ENCODE measurements at places on chromosomes 2 and 18.

DNA sequence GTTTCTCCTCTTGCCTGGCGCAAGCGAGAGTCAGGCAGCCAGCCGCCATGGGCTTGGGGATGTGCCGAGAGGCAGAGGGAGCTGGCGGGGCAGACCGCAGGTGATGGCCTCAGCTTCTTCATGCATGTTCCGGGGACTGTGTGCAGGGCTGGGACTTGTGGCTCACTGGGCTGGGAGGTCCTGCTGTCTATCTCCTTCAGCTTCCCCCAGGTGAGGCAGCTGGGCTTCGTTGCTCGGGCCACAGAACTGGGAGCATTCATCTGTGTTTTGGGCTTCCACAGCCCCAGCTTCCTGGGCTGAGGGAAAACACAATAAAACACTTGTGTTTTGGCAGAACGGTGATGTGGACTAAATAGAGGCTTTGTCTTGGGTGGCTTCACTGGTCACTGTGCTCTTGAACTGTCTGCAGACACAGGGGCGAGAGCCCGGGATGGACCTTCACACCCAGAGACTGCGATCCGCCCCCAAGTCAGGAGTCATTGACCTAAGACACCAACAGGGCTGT is 93.5 kb downstream of the DYSF start:
- no peak for DNase-seq

GRCh38 chr2:142380372-142380771 is 249.6 kb upstream of the LRP1B start:
- no peak for DNase-seq

GRCh38 chr2:72669121-72669520 is 156.7 kb downstream of the EXOC6B start:
- no peak for DNase-seq

DNA sequence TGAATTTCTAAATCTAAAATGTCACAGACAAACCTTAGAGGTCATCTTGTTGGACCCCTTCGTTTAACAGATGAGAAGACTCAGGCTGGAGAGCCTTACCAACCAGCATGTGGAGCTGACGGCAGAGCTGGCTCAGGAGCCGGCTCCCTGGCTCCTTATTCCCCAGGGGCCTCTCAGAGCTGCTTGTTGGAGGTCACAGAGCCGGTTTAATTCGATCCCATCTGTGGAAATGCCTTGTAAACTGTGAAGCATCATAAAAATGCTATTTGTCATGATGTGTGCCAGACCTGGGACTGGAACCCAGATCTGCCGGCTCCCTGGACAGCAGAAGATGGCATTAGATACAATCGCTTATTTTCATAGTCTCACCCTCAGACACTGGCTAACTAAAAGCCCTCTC is 8.2 kb upstream of the CIB4 start:
- no peak for DNase-seq

DNA sequence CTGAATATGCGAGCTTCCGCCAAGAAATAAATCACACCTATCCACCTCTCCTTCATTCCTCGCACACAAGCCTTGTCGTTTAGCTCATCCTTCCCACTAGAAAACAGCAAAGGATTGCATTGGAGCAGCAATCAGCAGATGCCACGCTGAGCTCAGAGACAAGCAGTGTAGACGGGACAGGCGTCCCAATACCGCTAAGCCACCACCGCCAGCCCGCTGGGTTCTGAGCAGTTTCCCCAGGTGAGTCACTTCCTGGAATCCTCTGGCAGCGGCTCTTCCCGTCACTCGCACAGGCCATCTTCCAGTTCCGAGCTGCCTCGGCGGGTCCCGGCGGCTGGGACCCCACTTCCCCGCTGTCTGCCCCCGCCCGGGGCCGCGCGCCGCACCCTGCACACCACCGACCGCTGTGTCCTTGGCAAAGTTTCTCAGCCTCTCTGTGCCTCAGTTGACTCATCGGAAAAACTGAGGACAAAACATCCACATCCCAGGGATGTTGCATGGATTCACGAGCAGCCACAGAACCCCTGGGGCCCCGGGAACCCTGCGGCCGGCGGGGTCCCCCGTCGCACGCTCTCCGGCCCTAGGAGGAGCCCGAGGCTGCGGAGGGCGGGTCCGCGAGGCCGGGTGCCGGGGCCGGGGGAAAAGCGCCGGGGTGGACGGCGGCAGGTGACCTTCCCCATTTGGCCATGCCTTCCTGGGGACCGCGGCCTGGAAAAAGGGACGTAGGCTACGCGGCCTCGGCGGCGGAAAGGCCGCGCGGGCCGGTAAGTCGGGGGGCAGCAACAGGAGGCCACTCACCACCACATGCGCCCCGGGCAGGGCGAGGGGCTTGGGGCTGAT is 573 bp downstream of the KDSR start:
- DNase-seq: peak; percentile 45

DNA sequence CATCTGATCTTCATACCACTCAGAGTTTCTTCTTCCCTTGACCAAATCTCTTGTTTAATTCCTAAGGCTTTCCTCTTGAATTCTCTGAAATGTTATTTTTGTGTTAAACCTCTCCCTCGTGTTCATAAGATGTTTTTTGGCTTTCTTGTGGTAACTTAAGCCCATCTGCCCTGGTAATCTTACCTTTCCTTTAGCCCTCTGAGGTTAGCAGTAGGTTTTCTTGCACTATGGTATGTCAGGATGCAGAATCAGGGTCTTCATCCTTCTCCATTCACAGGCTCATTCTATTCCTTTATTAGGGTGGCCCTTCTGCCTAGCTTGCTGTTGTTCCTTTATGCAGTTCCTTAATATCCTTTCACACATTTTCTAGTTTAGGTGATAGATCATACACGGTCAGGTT is 24.1 kb downstream of the GIGYF2 start:
- DNase-seq: no peak

DNA sequence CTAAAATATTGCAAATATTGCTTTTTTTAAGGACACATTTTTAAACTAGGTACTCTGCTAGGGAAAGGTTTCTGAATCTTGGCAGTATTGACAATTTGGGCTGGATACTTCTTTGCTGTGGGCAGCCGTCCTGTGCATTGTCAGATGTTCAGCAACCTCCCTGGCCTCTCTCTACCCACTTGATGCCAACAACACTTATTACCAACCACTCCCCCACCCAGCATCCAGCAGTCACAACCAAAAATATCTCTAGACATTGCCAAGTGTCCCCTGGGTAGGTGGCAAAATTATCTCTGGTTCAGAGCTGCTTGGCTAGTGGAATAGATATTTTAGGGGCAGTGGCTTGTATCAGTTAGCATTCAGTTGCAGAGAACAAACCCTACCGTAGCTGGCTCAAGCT is 114.3 kb upstream of the PNPT1 start:
- DNase-seq: no peak

DNA sequence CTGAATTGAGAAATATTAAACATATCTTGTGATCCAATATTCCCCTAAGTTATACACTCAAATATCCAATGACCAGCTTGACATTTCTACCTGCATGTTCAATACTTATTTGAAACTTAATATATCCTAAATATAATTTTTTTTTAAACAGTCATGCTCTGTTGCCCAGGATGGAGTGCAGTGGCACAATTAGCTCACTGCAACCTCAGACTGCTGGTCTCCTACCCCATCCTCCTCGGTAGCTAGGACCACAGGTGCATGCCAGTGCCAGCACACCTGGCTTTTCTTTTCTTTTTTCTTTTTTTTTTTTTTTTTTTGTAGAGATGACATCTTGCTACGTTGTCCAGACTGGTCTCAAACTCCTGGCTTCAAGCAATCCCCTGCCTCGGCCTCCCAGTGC is 4.2 kb downstream of the KYNU start:
- no peak for DNase-seq

- DNase-seq: no peak
Measured at GRCh38 chr2:182503886-182504285, 77.0 kb upstream of the PDE1A start.

DNA sequence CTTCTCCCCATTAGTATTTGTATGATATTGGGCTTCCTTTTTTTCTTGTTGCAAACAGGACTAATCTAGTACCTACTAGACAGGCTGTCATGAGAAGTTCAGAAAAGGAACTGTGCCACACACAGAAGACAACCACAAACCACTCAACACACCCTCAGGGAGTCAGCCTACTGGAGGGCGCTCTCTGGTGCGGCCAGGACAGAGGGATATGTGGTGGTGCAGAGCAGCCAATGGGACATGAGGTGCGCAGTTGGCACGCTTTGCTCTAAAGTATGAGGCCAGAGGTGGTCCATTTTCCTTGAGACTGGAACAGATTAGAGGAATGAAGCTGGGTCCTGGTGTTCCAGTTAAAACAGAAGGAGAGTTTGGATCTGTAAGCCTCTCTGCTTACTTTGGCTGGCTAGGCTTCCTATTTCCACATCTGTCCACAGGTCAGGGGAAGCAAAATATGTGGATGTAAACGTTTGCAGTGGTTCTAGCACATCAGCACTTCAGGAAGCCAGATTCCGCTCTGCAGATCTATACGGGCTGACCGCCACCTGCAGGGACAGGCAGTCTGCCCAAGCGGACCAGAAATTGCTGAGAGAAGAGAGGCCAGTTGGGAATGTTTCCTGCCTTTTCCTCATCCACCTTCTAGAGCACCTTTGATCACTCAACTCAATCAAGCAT is 114.1 kb downstream of the GFPT1 start:
- no peak for DNase-seq

DNA sequence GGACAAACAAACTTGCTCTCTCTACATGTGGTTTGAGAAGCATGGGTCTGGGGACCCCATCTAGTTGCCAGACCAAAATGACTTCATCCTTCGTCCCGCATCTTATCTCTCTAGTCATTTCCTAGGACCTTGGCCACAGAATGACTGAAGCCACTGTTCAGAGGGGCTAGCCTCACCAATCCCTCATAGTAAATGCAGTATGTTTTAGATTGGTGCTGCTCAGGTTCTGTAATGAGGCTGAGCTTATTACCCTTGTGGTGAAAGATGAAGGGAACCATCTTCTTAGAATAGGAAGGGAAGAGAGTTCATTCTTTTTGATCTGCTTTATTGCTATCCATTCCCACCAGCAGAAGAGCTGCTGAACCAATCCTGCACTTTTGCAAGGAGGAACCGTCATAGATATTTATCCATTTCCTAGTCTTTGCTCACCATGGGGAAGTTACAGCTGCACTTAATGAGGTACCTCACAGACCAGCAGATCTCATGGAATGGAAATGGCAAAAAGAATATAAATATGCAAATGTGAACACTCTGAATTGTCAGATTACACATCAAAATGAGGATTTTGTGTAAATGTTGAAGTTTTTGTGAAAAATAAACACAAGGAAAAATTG is 436.7 kb downstream of the LPIN1 start:
- no peak for DNase-seq

GRCh38 chr2:158745866-158746382 is 49.2 kb upstream of the DAPL1 start:
- no peak for DNase-seq

DNA sequence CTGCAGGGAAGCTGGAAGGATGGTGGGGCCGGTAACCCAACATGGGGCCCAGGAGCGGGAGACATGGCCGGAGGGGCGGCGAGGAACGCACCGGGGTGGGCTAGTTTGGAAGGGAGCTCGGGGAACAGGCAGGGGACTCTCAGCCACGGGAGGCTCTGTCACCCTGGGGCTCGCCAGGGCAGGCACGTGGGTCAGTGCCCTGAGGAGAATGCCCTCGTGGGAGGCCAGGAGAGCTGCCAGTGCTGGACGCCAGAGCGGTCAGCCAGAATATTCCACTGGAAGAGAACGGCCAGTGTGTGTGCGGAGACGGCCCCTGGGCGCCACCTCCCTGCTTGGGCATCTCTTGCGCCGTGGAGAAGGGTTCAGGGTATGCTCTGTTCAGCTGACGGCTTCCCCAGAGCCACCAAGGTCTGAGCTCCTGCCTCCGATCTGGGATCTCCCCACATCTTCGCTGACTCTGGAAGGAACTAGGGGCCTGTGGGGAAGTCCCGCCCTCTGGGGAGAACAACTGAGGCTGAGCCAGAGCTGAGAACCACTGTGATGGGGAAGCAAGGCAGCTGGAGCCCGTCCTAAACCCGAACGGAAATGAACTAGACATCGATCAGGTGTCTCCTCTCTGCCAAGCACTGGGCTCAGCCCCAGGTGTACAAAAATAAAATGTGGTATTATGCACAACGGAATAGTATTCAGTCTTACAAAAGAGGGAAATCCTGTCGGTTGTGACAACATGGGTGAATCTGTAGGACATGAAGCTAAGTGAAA is 49.3 kb downstream of the TNP1 start:
- no peak for DNase-seq

GRCh38 chr2:145286716-145287275 is 766.9 kb upstream of the ZEB2 start:
- no peak for DNase-seq

DNA sequence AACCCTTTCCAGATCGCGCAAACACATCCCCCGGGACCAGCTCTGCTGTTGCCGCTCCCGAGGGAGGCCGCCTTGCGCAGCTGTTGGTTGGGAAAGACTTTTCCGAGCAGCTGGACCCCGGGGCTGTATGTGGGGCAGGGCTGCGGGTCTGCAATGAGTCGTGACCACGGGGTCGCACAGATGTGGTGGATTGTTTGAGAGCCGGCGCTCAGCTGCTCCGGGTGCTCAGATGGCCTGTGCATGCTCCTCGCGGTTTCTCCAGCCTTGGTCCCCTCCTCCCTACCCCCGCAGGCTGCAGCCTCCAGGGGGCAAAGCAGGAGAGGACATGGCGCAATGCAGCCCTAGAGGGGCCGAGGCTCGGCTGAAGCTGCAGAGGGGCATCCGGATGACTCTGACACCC is 105.2 kb upstream of the OTOS start:
- no peak for DNase-seq

DNA sequence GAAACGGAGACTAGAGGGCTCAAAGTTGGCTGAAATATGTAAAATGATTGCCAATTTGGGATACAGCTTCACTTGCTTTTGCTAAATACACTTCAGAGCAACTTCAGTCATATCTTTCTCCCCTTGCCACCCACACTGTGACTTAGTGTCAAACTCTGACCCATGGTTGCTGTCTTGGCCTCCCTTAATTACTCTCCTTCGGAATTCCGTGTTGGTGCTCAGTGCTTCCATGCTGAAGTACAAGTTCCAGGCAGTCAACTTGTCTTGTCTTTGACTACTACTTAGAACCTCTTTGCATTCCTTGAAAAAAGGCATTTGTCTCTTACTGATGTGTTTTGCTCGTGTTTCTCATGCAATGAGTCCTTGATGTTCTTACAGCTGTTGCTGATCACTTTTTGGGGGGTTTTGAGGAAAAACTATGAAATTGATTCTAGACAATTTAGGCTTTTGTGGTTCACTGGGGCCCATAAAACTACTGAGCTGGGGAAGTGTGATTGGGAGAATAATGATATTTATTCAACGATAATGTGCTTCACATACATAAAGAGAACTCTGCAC is 146.0 kb downstream of the UBE2E3 start:
- DNase-seq: no peak

- DNase-seq: no peak
Measured at GRCh38 chr2:19120941-19121750, 237.3 kb downstream of the OSR1 start.

GRCh38 chr2:127415593-127416505 is 2.4 kb upstream of the PROC start:
- DNase-seq: peak; percentile 51

GRCh38 chr2:240142256-240142775 is 1.9 kb upstream of the OTOS start:
- no peak for DNase-seq

DNA sequence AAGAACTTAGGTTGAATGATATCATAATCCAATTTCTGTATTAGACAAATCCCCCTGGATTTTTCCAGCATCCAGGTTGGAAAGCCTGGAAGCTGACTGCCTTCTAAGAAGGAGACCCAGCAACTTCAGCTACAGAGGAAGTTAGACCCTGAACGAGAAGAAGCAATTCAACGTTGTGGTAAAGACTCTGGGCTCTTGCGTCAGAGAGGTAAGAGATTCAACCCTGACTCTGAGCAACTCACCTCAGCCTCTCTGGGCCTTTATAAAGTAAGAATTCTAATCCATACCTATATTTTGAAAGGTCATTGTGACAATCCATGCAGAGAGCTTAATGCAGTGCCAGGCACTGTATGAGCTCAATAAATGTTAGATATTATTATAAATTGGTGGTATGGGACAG is 9.7 kb downstream of the E2F6 start:
- no peak for DNase-seq

All from stimulated activated CD8-positive, alpha-beta memory T cell treated with anti-CD3 and anti-CD28 coated beads, Interleukin-7, amount 100 ng/mL, for 24 hours (primary cell).